NCI-H524 (cell line): ENCODE measurements at places on chromosomes 2 and 18.

DNA sequence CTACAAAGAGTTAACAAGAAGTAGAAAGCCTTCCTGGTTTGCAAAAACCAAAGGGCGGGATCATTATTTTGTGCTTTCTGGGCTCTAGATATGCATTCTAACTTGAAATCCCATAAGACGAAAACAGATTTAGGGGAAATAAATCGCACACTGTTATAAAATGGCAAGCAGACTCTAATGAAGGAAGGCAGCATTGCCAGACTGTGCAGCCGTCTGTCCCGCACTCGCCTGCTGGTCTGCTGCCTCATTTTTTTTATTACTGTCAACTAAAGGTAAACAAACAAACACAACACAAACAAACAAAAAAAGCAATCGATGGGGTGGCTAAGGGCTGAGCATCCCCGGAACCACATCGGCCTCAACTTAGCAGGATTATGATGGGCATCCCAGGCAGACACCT, 24.4 kb downstream of the ZNF521 start:
- no peak for DNase-seq

- no peak for DNase-seq
Measured at GRCh38 chr2:98895901-98896300, 40.1 kb downstream of the CRACDL start.

DNA sequence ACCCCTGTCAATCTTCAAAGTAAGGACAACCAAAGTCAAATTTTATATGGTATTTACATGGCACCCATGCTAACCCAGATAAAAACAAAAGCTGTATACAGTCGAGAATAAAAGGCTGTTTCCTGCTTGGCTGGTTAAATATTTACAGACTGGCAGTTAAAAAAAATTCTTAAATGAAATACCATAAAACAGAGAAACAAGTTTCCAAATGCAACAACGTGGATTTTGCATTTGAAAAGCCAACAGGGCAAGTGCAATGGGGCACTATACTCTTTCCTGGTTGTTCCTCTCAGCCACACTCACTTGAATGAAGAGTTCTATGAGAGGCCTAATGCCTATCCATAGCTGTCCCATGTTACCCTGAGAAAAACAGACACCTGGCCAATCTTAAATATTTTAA, 6.1 kb upstream of the NR4A2 start:
- no peak for DNase-seq

- no peak for DNase-seq
Measured at GRCh38 chr2:38251940-38252339, 125.1 kb downstream of the ATL2 start.

- DNase-seq, result no peak
Measured at GRCh38 chr2:137185378-137186078, 420.2 kb downstream of the THSD7B start.

- peak; percentile 22 for DNase-seq
Measured at GRCh38 chr2:161415034-161415986, 787 bp upstream of the TBR1 start.

GRCh38 chr2:69946351-69947324, 14.8 kb downstream of the ASPRV1 start:
- no peak for DNase-seq

DNA sequence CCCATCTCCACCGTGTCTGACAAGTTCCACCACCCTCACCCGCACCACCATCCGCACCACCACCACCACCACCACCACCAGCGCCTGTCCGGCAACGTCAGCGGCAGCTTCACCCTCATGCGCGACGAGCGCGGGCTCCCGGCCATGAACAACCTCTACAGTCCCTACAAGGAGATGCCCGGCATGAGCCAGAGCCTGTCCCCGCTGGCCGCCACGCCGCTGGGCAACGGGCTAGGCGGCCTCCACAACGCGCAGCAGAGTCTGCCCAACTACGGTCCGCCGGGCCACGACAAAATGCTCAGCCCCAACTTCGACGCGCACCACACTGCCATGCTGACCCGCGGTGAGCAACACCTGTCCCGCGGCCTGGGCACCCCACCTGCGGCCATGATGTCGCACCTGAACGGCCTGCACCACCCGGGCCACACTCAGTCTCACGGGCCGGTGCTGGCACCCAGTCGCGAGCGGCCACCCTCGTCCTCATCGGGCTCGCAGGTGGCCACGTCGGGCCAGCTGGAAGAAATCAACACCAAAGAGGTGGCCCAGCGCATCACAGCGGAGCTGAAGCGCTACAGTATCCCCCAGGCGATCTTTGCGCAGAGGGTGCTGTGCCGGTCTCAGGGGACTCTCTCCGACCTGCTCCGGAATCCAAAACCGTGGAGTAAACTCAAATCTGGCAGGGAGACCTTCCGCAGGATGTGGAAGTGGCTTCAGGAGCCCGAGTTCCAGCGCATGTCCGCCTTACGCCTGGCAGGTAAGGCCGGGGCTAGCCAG, 1.2 kb downstream of the ONECUT2 start:
- DNase-seq, result peak; percentile 43

DNA sequence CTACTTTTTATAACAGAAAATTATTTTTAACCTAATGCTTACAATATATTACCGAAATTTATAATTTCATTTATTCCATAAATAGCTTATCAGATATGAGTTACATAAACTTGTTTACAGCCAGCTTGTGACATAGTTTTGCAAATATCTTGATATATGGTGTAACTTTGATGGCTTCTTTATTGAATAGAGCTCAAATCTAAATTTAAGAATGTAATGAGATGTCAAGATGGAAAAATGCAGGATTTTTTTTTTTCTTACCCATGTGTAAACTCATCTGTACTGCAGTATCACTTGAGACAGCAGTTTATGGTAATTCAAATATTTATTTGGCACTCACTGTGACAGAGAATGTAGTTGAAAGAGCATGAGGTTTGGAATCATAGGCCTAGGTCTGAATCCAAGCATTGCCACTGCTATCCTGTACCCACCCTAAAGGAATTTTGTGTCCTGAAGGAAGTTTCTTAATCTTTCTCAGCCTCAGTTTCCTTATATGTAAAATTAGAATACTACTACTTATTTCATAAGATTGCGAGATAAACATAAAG, 3.8 kb downstream of the CREB1 start:
- no peak for DNase-seq

DNA sequence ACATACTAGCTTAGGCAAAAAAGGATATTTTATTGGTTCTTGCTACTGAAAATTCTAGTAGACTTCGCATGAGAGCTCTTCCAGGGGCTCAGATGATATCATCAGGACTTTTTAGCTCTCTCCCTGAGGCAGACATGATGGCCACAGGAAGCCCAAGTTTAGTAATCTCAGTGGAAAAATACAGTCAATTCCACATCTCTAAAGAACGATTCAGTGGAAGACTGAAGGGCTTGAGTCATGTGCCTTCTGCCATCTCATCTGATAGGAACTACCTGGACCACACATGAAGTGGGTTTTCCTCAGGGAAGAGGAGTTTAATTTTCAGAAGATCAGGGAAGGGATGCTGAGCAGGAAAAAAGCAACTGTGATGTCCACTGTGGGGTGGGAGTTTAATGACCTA, 117.3 kb downstream of the TTC27 start:
- DNase-seq, result no peak

DNA sequence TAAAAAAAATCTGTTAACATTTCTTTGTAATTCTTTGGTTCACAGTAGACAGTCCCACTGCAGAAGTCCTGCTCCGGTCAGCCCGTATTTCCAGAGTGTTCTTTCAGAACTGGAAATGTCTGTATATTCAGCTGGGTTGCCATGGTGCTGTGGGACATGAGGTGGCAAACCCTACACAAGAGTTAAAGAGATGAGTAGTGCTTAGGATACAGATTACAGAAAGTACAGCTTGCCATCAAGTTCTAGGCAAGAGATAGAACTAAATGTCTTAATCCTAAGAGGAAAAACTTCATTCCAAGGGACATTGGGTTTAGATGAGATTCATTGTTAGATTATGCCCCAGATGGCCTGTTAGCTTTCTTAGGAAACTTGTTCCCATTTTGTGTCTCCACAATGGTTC, 60.1 kb downstream of the FMNL2 start:
- no peak for DNase-seq

DNA sequence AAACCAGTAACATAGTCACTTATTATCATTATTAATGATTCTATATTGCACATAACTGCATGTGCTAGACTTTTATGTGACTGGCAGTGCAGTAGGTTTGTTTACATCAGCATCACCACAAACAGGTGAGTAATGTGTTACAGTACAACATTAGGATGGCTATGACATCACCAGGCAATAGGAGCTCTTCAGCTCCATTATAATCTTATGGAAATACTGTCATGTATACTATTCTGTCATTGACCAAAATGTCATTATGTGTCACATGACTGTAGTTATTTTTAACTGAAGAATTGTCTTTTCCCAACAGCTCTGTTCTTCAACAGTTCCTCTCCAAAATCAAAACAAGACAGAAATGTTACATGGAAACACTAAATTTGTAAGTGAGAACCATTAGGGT, 96.3 kb downstream of the C18orf54 start:
- DNase-seq, result no peak

GRCh38 chr18:21857871-21858270, 117.3 kb downstream of the MIB1 start:
- DNase-seq, result no peak

- DNase-seq, result no peak
Measured at GRCh38 chr18:22267225-22267624, 97.8 kb downstream of the GATA6 start.

GRCh38 chr2:132651115-132652045, 18.6 kb downstream of the LYPD1 start:
- no peak for DNase-seq

GRCh38 chr2:226497146-226497909, 302.3 kb downstream of the IRS1 start:
- no peak for DNase-seq

- DNase-seq, result no peak
Measured at GRCh38 chr18:56538746-56539145, 99.6 kb downstream of the TXNL1 start.

DNA sequence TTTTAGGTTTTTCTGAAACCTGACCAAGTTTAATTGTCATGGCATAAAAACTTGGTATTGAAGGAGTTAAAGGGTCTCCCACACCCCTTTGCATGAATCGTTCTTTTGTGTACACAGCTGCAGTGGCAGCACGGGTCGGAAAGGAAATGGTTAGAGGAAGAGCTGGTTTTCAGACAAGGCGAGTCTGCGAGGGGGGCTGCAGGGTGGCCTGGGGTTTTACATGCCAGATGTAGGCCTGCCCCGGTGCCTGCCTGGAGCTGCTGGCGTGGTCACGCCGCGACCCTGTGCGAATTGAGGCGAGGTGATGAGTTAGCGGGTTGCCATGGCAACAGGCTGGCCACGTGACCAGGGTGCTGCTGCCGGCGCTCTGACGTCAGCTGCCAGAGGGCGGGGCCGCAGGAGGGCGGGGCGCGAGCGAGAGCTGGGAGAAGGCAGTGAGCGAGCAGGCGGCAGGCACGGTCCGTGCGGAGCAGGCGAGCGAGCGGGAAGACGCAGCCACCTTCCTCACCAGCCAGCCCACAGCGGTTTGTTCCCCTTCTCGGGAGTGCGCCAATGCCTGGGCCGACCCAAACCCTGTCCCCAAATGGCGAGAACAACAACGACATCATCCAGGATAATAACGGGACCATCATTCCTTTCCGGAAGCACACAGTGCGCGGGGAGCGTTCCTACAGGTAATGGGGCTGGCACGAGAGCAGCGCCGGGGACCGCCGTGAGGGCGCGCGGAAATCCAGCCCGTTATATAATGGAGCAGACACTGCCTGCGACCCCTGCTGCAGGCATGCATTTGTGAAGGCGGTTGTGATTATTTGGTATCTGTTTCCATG, at the start of gene MAPRE2:
MAPRE2 (plus strand) TSS at position 426 of the 827 bp plus-strand sequence; CDS start at position 553, 127 bp downstream.
- peak; percentile 97 for DNase-seq

GRCh38 chr2:34365932-34366331, 766.8 kb upstream of the FAM98A start:
- DNase-seq, result no peak

- DNase-seq, result no peak
Measured at GRCh38 chr2:64773461-64774118, 119.9 kb upstream of the SERTAD2 start.

GRCh38 chr2:221380062-221380461, 192.0 kb downstream of the EPHA4 start:
- no peak for DNase-seq

GRCh38 chr2:95379371-95379831, 23.1 kb upstream of the FAHD2A start:
- no peak for DNase-seq
